ENCODE measurements at places on chromosomes 7 and 10.

GRCh38 chr10:7258948-7259523, 151.8 kb downstream of the SFMBT2 start:
- DNase-seq: peak; percentile 75

DNA sequence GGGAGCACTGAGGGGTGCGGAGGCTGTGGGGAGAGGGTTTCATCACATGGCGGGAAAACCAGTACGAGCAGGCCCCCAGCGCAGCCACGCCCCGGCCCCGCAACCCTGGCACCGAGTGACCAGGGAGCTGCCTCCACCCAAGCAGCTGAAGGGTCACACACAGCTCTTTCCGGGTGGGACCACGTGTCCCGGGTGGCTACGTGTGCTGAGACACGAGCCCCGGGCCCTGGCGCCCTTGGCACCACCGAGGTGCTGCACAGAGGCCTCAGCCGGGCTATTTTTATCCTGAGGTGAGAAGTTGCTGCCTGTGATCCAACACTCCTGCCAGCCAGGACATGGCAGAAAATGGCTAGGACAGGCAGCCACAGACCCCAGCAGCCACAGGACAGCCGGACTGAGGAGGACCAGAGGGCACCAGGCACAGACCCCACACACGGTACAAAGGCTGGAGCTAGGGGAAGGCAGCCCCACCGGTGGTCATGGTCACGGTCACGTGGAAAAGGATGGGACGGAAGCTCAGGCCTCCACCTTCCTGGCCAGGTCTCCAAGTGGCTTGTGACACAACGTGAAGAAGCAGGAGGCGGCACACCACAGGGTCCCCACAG, 223.7 kb downstream of the MAD1L1 start:
- no peak for DNase-seq

GRCh38 chr7:13322126-13322525, 634.7 kb downstream of the ARL4A start:
- no peak for DNase-seq

GRCh38 chr10:59907918-59908807, 1.8 kb upstream of the CCDC6 start:
- DNase-seq: peak; percentile 61

- DNase-seq: no peak
These were observed 52.0 kb downstream of the TCERG1L start for GRCh38 chr10:131259535-131259934.

All from stimulated activated CD4-positive, alpha-beta T cell treated with anti-CD3 and anti-CD28 coated beads, Interleukin-4, amount 100 ng/mL, for 24 hours (primary cell).